ENCODE measurements at places on chromosomes 2 and 18.
A peak's percentile ranks its signal among the peaks of the same experiment; 100 is the strongest.

DNA sequence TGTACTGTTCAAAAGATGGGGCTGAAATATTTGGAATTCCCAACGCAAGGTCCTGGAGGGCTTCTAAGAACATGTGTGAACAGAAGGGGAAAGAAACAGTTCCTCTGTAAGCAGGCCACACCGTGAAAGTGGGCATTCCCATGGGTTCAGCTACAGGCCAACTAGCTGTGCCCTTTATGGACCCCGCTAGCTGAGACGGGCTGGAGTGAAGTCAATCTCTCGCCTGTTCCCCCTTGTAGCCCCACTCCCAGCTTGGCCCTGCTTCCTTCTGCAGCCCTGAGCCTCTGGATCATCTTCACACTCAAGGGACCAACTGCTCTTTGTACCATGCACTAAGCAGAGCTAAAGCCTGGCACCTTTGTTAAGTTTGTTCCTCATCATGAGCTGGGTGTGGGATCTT is 55.4 kb downstream of the POLR1A start:
- H3K36me3 ChIP-seq: peaks cover 62% of the 10 kb centered on the region
- no peak overlapping the region for H3K4me3 ChIP-seq
- no peaks in the 10 kb centered on the region for H3K27me3 ChIP-seq
- no peak for DNase-seq
- H3K27ac ChIP-seq: no peak overlapping the region

- no peaks in the 10 kb centered on the region for H3K36me3 ChIP-seq
- no peak overlapping the region for H3K27ac ChIP-seq
- no peaks in the 10 kb centered on the region for H3K4me1 ChIP-seq
- no peak for DNase-seq
Observed at GRCh38 chr2:209614690-209615369, 156.8 kb upstream of the UNC80 start.

DNA sequence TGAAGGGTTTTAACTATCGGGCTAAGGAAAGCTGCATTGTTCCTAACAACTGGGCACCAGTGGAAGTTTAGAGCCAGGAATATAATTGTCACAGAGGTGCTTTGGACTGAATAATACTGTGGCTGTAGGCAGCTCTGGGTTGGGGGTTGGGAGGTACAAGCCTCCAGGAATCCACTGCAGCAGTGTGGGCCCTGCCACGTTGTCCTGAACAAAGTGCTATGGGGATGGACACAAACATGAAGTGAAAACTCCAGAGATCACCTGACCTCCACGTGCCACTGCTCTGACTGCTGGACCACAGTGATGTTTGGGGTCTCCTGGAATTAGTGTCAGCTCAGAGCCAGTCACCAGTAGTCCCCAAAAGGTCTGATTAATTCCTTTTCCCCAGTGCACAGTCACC is 110.9 kb downstream of the BCL2 start:
- H3K4me3 ChIP-seq: peak overlapping the region; percentile 83
- peaks cover 81% of the 10 kb centered on the region for H3K4me1 ChIP-seq
- H3K27me3 ChIP-seq: no peaks in the 10 kb centered on the region
- peaks cover 68% of the 10 kb centered on the region for H3K36me3 ChIP-seq

- H3K27me3 ChIP-seq: peaks cover 1% of the 10 kb centered on the region
- no peaks in the 10 kb centered on the region for H3K4me1 ChIP-seq
Observed at GRCh38 chr2:175457895-175458448, 276.5 kb upstream of the ATP5MC3 start.

DNA sequence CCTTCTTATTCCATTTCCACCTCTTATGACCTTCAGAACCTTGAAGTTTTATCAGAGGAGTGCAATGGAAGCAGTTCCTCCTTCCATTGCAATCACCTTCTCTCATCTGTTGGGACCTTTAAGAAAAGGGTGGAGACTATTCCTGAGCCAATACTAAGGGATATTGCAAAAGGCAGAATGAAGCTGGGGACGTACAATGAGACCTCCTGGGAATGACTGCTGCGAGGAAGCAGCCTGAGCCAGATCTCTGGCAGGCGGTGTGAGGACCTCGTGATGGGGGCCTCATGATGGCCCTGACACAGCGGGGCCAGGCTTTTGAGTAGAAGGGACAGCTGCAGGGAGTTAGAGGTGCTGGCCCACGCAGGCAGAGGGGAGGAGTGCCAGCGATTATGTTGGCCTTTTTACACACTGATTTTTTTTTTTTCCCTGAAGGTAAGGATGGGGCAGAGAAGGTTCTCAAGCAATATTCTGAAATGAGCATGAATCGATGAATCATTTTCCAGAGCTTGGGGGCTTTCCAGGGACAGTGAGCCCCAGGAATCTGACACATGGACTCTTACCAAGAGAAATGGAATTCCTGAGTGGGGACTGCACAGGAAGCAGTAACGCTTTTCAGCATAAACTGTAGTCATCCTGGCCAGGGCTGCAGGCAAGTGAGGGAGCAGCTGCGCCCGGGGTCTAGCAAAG is 40.0 kb upstream of the LAPTM4A start:
- no peak overlapping the region for H3K27ac ChIP-seq
- H3K4me3 ChIP-seq: no peak overlapping the region
- no peaks in the 10 kb centered on the region for H3K4me1 ChIP-seq
- peaks cover 6% of the 10 kb centered on the region for H3K27me3 ChIP-seq
- H3K36me3 ChIP-seq: no peaks in the 10 kb centered on the region

DNA sequence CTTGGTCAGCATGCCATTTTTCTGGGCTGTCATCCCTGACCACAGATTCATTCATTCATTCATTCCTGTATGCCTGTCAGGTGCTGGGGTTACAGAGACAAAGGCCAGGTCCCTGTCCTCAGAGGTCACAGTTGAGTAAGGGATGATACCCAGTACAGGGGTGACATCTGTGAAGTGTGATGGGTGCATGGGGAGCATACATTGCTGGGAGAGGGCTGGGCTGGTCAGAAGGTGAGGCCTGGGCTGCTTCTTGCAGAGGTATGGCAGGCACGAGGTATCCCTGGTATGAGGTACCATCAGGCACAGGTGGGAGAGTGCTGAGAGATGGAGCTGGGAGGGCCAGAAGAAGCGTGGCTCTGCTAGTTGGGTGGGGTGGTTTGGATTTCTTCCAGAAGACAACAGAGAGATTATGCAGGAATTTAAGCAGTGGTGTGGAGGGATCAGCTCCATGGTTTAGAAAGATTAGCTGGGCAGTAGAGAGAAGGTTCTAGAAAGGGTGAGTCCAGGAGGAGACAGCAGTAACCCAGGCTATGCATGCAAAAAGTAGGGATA is 181.9 kb upstream of the HAAO start:
- H3K27me3 ChIP-seq: peaks cover 10% of the 10 kb centered on the region
- peaks cover 3% of the 10 kb centered on the region for H3K4me1 ChIP-seq
- H3K4me3 ChIP-seq: no peak overlapping the region
- DNase-seq: no peak
- no peak overlapping the region for H3K27ac ChIP-seq

DNA sequence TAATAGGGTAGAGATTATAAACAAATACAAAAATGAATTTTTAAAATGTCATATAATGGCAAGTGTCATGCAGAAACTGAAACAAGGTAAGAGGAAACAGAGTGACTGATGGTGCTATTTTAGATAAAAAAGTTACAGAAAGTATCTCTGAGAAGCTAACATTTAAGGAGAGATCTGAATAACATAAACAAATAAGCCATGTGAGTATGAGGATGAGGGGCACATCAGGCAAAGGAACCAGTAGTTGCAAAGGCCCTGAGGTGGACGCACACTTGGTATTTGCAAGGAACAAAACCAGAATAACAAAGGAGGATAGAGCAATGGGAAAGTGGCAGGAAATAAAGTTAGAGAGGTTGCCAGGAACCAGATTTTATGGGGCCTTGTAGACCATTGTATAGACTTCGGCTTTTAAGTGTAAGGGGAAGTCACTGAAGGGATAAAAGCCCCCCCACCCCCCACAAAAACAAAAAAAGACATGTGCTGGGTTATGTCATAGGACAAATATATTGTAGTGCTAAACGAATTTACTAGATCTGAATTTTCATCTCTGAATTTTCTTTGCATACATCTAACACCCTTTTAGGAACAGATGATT is 159.2 kb downstream of the DTNB start:
- DNase-seq: no peak
- peak overlapping the region; percentile 48 for H3K4me3 ChIP-seq
- H3K27me3 ChIP-seq: no peaks in the 10 kb centered on the region
- peaks cover 27% of the 10 kb centered on the region for H3K4me1 ChIP-seq
- peak overlapping the region; percentile 88 for H3K27ac ChIP-seq
- H3K36me3 ChIP-seq: no peaks in the 10 kb centered on the region

DNA sequence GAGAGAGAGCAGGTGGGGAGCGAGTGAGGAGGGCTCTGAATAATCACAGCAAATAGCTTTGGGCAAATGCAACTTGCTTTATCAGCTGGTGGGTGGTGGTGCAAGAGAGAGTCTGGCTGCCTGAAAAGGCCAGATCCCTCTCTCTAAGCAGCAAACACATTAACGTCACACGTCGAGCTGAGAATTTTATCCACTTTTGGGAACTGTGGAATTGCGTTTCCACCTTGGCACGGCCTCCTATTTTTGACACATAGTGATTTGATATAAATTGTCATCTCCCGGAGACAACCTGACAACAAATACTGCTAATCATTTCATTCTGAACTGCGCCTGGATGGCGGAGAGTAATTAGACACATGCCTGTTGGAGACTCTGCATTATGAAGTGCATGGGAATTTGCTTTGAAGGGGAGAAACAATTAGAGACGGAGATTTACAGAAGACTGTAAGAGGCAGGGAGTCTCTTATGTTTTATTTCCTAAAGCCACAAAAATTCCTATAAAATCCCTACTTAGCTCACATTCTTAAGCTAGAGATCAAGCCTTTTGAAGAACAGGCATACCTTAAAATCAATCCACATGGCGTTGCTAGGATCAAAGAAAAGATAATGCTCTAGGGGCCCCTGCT is 634.1 kb downstream of the TDRD15 start:
- no peaks in the 10 kb centered on the region for H3K36me3 ChIP-seq
- H3K4me3 ChIP-seq: no peak overlapping the region
- H3K27me3 ChIP-seq: no peaks in the 10 kb centered on the region
- DNase-seq: no peak

- H3K27me3 ChIP-seq: no peaks in the 10 kb centered on the region
- H3K27ac ChIP-seq: no peak overlapping the region
- H3K4me1 ChIP-seq: no peaks in the 10 kb centered on the region
- H3K36me3 ChIP-seq: no peaks in the 10 kb centered on the region
Observed at GRCh38 chr2:95267458-95268210, 6.6 kb upstream of the PROM2 start.

DNA sequence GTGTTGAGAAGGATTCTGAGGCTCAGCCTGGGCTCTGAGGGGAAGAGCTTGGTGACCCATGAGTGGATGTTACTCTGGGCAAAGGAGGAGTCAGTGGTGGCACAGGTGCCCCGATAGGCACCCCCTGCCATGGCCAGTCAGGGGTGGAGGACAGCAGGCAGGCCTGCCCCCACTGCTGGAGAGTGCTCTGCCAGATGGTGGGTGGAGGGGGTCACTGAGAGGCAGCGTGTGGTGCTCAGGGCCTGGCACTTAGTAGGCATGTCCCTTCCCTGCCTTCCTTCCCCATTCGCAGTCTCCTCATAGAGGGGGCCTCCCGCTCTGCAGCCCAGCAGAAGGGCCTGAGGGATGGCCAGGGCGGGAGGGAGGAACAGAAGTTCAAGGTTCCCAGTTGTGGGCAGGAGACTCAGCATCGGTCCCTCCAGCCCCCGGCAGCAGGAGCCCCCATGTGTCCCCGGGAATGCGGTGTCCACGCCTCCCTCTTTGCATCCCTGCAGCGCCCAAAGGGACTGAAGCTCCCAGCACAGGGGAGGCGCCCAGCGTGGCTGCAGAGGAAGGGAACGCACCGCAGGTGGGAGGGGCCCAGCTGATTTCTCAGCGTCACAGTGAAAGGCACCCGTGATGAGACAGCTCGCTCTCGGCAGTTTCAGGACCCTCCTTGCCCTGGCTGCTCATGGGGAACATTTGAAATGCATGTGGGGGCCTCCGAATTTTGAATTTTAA is 5.7 kb upstream of the SNED1 start:
- no peaks in the 10 kb centered on the region for H3K36me3 ChIP-seq
- H3K27me3 ChIP-seq: peaks cover 14% of the 10 kb centered on the region
- H3K27ac ChIP-seq: no peak overlapping the region
- no peak overlapping the region for H3K4me3 ChIP-seq

DNA sequence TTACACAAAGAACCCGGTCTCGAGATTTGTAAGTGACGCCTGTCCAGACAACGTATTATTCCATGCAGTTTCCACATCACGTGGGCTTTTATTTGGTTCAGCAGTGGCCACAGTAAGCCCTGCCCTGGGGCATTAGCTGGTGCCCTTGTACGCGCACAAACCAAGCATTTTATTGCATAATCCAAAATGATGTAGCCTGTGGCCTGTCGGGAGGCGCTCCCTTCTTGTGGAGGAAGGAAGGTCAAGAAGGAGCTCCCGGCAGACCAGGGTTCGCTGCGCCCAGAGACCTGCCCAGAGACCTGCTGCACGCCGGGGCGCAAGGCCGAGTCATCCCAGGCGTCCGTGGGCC is 179.6 kb upstream of the ALKAL2 start:
- no peak overlapping the region for H3K27ac ChIP-seq
- H3K36me3 ChIP-seq: no peaks in the 10 kb centered on the region
- no peaks in the 10 kb centered on the region for H3K4me1 ChIP-seq
- no peak for DNase-seq
- peaks cover 46% of the 10 kb centered on the region for H3K27me3 ChIP-seq
- H3K4me3 ChIP-seq: no peak overlapping the region

GRCh38 chr2:212089873-212090272 is 448.7 kb downstream of the ERBB4 start:
- no peak overlapping the region for H3K4me3 ChIP-seq
- DNase-seq: no peak
- no peaks in the 10 kb centered on the region for H3K27me3 ChIP-seq
- no peaks in the 10 kb centered on the region for H3K4me1 ChIP-seq

- H3K27ac ChIP-seq: no peak overlapping the region
- peaks cover 3% of the 10 kb centered on the region for H3K36me3 ChIP-seq
- no peaks in the 10 kb centered on the region for H3K27me3 ChIP-seq
- H3K4me3 ChIP-seq: no peak overlapping the region
- no peak for DNase-seq
Observed at GRCh38 chr2:136204971-136205370, 87.0 kb upstream of the CXCR4 start.

DNA sequence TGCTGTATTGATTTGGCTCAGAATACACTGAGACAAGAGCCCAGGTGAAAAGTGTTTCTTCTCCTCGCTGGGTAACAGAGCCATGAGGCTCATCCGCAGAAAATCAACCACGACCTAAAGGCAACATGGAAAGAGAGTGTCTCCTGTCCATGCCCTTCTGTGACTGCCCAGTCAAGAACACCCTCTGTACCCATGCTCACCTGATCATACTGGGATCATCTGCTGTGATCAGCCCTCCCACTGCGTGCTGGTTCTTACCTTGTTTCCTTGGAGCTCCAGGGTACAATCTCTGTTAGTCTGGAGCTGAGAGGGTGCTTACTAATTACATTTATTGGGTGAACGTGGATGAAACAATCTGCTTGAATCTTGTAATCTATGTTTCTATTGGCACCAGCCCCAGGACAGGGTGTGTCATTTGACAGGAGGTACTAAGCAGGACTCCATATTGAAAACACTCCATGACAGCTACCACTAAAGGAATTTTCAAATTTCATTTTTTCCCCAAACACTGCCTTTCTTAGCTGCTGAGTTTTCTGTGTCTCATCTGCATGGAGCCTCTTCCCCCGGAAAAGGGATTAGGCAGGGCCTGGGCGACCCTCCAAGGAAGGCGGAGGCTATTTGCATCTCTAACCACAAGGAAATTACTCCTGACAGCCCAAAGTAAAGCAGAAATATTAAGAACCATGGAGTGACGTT is 39.7 kb upstream of the GRP start:
- H3K4me1 ChIP-seq: no peaks in the 10 kb centered on the region
- H3K4me3 ChIP-seq: no peak overlapping the region
- H3K27me3 ChIP-seq: peaks cover 2% of the 10 kb centered on the region
- no peak for DNase-seq
- H3K36me3 ChIP-seq: no peaks in the 10 kb centered on the region
- H3K27ac ChIP-seq: no peak overlapping the region

Measured in activated T-helper 2 cell treated with anti-CD3 and anti-CD28 coated beads, Interferon-gamma antibody, Interleukin-2, Interleukin-4, amounts not matched to agents 10 μg/mL and 5 μg/mL and 100 μg/mL, durations not matched to agents 14 hours and 24 hours and 36 hours (primary cell).